ENCODE measurements at places on chromosomes 5 and 9.

DNA sequence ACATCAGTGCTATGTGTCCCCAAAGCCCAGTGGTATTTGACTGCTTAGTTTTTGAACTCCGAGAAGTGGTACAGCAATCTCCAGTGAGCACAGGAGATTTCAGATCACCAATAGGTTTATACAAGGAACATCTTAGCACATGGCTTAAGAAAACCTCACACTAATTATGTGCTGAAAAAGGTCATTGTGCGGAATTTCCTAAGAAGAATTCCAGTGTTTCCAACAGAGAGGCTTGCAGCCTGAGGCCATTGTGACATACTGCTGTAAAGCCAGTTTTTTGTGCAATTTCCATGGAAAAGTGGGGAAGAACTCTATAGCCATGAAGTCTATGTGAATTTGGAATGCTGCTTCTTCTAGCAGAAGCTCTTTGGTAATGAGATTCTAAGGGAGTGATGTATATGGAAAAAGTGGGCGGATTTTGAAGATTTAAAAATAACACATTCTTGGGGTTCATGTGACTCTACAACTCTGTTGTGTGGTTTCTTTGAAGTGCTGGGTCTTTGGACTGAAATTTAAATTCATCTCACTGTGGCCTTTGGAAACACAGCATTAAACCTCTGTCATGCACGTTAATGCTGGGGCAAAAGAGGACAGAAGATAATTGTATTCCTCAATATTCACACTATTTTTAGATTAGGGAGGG, 110.5 kb upstream of the CD180 start:
- no peak for DNase-seq

DNA sequence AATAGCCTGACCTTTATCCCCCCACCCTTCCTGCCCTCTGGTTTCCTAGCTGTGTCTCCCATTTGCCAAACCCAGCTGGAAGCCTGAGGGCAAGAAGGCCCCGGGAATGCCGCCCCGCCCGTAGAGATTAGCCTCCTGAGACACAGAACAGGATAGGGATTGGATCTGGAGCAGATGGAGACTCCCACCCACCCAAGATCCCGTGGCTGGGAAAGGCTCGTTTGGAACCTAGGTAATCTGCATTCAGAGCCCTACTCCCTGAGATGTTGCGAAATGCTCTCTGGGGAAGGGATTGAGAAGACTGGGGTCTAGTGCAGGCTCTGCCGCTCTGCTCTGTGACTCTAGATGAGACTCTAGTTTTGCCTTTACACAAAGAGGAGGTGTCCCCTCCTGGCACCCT, 10.9 kb downstream of the AQP3 start:
- DNase-seq, result no peak

- DNase-seq, result no peak
Measured at GRCh38 chr5:151155775-151156506, 1.6 kb downstream of the ANXA6 start.

DNA sequence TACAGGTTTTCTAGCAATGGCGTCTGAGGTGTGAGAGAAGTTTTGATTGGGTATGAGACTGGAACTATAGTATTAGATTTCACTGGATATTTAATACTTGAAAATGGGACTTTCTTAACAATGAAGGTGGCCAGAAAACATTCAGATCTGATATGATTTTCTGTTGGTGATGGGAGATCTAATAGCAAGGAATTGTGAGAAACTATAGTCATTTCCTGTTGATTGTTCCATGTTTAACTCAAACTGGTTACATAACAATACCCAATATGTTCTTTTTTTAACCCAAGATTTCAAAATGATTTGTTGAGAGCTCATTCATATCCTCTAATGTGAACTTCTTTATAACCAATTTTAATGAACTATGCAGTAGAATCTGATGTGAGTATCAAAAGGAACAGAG, 793.2 kb upstream of the RGMB start:
- DNase-seq, result no peak

DNA sequence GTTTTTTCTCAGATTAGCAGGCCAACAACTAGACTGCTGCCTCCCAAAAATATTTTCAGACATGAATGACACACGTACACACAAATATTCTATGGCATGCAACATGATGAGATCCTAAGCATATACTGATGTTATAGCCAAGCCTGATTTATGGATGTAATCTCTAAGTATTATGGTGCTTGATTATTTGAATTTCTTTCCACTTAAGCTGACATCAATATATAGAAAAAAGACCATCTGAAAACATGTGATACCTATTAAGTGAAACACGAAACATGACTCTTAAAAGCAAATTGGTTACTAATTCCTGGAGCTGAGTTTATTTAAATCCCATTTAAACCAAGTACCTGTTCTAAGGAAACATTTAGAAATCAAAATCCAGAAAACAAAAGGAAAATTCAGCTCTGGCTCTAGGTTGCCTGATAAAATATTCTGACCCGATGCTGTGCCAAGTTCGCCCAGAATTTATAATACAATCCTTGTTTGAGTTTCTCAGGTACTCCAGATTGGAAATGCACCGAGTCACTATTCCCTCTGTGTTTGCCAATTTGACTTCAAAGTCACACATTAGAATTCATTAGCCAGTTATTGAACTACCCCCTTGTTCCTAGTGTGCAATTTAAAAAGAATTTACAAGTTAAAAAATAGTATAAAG, 548.6 kb downstream of the CSNK1G3 start:
- DNase-seq, result no peak

GRCh38 chr9:114465906-114466900, 39.1 kb downstream of the WHRN start:
- DNase-seq, result no peak

Data from stimulated activated CD8-positive, alpha-beta memory T cell treated with anti-CD3 and anti-CD28 coated beads, Interleukin-2, amount 100 ng/mL, for 1 hour (primary cell).